Activated CD4-positive, alpha-beta T cell treated with anti-CD3 and anti-CD28 coated beads, Interleukin-2, amount 10 ng/mL, durations not matched to agents 7 days and 5 days (primary cell): ENCODE measurements at places on chromosomes 6 and 20. TPM values are rescaled to one million over a fixed set of nuclear protein-coding genes. Genes with fewer than 3 reads are reported as not detected.

THBD gene
- not detected for total RNA-seq

SYNGAP1 gene
- 44.9 TPM for total RNA-seq

RSPH9 gene
- total RNA-seq, result not detected

RGS17 gene
- total RNA-seq, result not detected

C20orf204 gene
- total RNA-seq, result 4.8 TPM

ADAM33 gene
- not detected for total RNA-seq

COL9A3 gene
- total RNA-seq, result not detected

CALHM6 gene
- total RNA-seq, result 7.7 TPM

SLC2A10 gene
- not detected for total RNA-seq

ZBTB46 gene
- not detected for total RNA-seq

PACSIN1 gene
- 1.7 TPM for total RNA-seq
